ENCODE measurements at places on chromosomes 7 and 10.

DNA sequence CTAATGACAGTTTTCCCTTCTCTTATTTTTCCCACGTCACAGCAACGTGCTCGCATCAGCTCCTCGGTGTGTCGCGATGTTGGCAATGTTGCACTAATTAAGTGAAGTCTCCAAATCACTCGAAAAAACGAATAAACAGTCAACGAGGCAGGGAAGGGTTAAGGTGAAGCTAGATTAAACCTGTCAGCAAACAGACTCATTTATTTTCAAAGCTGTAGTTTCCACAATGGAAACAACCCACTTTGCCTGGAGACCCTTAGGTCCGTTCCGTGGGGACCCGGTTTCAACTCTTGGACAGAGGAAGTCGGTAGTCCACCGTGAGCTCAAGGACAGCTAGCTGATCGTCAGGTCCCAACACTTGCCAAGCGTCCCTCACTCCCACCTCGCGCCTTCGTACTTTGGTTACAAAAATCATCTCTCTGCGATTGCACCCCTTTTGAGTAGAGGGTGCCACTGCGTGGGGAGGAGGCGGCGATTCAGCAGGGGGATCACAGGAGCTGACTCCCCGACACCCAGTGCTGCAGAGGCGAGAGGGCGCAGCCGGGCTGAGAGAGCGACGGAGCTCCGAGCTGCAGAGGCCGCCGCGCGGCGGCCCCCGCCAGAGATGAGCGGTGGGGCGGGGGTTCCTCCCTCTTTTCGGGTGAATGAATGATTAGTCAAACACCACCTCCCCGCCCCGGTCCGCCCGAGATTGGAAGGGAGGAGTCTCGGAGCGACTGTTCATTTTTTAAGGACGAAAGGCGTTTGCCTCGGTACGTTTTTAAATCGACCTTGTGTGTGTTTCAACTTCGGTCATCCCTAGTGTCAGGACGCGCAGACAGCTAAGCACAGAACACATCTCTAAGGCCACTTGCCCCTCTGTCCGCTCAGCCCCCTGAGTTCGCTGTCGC lies 1.3 kb upstream of the BMPER start:
- DNase-seq, result no peak

DNA sequence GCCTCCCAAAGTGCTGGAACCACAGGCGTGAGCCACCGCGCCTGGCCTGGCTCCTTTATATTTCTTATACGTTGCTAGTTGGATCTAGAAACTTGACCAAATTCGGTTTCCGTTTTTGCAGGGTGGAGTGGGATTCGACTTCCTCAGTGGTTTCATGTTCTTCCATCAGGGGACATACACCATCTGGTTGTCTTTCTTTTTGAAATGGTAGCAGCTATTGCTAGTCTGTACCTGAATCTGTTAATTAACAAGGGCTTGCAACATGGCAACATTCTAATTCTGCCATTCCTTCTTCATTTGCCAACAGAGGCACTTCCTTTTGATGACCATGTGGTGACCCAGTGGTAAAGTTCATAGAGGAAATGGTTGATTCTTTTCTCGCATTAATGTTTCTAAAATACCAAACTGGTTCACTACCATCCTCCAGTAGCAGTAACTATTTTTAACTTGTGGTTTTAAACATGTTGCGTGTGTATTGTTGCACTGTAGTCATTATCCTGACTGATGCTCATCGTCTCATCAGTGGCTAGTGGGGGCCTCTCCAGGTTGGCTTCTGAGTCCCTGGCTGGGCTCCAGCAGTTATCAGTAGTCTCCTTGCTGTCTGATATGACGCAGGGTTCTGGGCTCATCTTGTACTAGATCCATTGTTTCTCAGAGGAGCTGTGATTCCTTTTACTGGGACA lies 159.2 kb downstream of the RGS10 start:
- DNase-seq, result no peak

- no peak for DNase-seq
Measured at GRCh38 chr7:15845868-15846267, 159.4 kb upstream of the MEOX2 start.

DNA sequence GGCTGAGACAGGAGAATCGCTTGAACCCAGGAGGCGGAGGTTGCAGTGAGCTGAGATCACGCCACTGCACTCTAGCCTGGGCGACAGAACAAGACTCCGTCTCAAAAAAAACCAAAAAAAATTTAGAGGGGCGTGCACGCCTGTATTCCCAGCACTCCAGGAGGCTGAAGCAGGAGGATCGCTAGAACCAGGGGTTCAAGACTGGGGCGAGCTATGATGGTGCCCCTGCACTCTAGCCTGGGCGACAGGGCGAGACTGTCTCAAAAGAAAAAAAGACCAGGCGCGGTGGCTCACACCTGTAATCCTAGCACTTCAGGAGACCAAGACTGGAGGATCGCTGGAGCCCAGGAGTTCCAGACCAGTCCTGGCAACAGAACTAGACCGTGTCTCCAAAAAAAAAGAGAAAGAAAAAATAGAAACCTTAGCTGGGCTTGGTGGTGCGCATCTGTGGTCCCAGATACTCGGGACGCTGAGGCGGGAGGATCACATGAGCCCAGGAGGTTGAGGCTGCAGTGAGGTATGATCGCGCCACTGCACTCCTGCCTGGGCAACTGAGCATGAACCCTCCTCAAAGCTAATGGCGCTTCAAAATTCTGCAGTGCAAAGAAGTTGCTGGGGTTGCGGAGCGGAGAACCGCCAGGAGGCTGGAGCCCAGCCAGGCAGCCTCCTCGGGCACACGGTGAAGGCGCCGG lies 382 bp upstream of the MBLAC1 start:
- DNase-seq, result no peak

DNA sequence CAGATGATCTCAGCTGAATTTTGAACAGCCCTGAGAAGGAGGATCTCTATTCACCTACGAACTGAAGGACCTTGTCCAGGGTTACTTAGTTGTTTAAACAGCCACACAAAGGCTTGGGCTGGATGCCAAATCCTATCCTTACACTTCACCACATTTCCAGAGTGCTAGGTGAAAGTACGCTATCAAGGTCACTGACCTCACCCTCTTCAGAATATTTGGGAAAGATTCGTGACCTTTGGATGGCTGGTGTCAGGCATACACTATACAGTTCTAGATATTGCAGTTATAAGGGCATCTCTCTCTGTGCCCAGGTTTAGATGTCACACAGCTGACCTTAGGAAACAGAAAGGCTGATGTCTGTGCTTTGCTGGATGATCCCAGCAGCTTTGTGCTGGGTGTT lies 61.2 kb upstream of the ABLIM1 start:
- no peak for DNase-seq

GRCh38 chr10:2575460-2575859 lies 491.9 kb upstream of the PFKP start:
- DNase-seq, result no peak

DNA sequence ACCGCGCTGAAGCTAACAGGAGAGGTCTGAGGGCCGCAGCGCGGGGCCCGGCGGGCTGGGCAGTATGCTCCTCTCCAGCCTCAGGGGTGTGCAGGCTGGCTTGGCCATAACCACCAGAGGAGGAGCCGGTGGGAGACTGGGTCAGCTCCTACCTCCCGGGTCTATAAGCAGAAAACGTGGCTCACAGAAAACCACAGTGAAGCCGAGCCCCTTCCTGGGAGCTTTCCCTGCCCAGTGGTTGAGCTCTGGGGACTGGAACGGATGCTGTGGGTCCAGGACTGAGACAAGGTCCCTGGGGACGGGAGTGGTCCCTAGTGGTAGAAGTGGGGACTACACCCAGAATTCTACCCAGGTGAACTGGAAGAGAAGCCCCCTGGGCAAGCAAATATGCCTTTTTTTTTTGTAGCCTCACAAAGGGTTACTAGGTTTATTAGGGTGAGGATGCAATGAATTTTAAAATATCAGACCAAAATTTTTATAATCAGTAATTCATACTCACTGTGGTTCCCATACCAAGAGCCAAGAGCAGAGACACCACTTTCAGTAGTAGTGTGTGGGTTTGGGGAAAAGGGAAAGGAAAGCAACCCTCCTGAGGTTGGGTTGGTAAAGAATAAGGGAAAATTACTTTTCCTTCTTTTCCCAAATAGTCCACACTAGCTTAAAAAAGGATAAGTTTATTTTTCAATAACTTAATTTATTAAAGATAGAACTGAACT lies 67.9 kb upstream of the PRKCQ start:
- peak; percentile 23 for DNase-seq

GRCh38 chr10:114723991-114724715 lies 66.1 kb upstream of the ABLIM1 start:
- no peak for DNase-seq

DNA sequence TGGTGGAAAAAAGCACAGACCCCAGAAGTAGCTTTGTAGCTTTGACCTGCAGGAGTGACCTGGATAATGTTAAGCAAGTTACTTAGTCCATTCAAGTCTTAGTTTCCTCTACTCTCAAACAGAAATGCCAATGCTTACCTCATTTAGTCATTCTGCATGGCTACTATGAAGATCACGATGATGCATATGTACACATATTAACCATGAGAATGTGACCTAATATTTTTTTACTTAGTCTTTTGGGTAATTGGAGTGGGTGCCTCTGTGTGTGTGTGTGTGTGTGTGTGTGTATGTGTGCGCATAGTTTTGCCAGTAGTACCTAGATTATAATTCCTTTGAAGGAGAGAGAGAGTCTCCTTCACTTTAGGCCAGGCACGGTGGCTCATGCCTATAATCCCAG lies 95.8 kb downstream of the NRP1 start:
- DNase-seq, result no peak

DNA sequence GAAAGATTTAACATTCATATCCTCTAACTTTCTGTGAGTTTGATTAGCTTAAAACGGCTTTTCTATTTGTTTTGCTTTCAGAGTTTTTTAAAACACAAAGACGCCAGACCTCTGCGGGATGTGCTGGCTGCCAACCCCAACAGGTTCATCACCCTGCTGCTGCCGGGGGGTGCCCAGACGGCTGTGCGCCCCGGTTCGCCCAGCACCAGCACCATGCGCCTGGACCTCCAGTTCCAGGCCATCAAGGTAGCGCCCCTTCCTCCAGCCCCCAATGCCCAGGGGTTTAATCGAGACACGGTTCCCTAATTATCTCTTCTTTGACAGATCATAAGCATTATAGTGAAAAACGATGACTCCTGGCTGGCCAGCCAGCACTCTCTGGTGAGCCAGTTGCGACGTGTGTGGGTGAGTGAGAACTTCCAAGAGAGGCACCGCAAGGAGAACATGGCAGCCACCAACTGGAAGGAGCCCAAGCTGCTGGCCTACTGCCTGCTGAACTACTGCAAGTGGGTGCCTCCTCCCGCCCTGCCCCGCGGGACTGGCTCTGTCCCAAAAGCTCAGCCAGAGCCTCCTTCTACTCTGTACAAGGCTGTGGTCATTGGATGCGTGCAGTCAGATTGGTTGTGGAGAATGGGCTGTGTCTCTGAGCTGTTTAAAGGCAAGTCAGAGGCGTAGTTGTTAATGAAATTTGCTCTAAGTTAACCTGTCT lies 71.2 kb downstream of the TRRAP start:
- no peak for DNase-seq

GRCh38 chr10:74924251-74924963 lies 98.0 kb downstream of the KAT6B start:
- no peak for DNase-seq

GRCh38 chr7:39709768-39710311 lies 86.5 kb downstream of the RALA start:
- DNase-seq, result no peak

GRCh38 chr7:32043688-32044087 lies 26.5 kb downstream of the PDE1C start:
- no peak for DNase-seq

DNA sequence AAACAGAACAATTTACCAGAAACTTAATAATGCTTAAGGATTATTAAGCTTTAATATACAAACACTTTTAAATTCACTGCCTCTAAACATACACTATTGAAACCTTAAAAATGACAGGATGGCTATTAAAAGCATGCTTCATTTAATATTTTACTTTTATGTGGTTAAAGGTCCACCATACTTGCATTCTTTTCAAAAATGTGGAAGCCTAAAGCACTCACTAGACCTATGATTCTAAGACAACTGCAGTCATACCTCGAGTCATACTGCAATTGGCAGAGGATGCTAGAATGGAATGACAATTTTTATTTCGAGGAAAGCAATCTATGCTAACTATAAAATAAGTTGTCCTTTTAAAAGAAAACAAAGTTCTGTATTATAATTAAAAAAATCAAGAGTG lies 85.3 kb downstream of the PIP4K2A start:
- no peak for DNase-seq

DNA sequence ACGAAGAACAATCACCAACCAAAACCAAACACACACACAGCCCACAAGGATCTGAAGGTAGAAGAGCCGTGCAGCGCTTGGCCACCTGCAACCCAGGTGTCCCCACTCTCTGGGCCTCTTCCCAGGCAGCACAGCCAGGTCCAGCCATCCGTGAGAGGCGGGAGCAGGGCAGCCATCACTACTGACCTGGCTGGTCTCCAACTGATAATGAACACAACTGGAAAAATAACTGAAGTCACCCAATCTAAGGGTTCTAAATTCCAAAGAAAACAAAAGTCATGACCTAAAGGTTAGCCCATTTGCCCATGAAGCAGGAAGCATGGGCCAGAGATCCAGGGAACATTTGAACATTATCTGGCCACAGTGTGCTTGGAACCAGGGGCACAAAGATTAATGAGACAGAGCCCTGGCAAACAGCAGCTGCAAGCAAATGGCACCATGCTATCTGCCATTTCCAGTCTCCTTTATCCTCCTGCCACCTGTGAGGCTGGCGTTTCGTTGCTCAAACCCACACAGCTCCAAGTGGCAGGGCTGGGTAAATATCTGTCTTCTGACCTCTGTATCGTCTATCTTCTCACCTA lies 207.9 kb downstream of the TNS3 start:
- no peak for DNase-seq

DNA sequence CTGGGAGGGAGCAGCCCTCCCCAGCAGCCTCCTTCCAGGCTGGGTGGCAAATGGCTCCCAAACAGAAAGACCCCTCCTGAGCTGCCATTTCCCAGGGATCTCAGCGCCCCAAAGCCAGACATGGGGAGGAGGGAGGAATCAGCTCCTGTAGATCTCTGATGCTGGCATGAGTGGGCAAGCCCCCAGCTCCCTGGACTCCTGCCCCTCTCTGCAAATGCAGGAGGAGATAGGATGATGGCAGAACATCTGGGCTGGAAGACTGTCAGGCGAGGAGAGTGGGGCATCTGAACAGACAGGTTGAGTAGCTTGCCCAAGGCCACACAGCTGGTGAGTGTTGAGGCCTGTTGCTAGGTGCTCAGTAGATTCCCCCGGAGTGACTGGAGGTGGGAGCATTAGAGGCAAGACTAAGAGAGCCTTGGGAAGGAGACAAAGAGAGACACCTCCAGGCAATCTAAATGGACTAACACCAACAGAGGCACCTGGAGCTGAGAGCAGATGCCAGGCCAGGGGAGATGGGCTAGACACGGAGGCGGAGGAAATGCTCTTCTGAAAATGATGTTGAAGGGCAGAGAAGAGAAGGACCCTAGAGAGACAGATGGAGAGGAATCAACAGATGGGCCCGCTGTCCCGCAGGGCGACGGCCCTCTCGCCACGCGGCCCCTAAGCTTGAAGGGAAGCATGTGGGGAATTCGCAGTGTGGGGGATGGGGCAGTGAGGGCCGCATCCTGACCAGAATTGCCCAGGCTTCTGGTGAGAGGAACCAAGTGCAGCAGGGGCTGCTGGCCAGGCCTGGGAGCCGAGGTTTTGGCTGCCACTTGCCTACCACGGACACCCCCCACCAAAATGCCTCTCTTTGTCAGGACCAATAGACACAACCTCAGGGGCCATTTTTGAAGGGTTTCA lies 84.8 kb upstream of the LRRC4 start:
- DNase-seq, result no peak

Measured in activated CD8-positive, alpha-beta memory T cell treated with anti-CD3 and anti-CD28 coated beads for 1 hour (primary cell).